ENCODE measurements at places on chromosomes 3 and 15.

- no peak for DNase-seq
These were observed 2.2 kb upstream of the BBX start for GRCh38 chr3:107520535-107520934.

DNA sequence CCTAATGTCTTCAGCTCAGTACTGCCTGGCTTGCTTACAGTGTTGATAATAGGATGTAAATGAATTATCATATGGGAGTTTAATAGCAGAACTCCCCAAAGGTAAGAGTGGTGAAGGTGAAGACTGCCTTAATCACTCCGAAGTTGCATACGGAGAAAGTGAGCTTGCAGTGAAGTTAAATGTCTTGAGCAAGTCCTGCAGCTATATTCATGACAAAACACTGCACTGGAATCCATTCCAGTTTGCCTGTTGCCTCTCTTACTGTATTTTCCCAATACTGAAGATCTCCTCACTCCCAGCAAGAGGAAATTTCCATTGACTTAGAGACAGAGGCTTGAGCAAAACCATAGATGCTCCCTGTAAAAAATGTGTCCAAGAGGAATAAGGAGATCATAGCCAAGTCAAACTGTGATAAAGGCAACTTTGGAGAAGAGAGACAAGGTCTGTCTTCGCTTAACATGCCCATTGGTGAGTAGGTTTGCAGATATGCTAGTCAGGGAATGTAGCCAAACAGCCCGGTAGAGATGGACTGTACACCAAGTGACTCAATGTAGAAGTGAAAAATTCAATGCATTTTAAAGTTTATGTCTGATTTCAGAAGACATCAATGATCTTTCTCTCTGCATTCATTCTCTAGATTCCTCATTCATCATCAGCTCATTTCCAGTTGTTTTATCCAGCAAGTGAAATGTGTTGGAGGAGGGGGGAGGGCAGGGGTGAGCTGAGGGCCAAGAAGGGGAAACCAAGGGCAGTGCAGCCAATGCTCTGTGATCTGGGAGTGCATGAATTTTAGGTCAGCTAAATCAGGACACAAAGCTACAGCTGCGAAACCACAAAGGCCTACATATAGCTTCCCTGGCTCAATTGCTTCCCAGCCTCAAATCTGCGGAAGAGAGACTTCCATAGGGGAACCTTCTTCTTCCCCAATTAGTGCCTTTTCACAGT is 667.1 kb upstream of the NR2F2 start:
- DNase-seq = no peak

DNA sequence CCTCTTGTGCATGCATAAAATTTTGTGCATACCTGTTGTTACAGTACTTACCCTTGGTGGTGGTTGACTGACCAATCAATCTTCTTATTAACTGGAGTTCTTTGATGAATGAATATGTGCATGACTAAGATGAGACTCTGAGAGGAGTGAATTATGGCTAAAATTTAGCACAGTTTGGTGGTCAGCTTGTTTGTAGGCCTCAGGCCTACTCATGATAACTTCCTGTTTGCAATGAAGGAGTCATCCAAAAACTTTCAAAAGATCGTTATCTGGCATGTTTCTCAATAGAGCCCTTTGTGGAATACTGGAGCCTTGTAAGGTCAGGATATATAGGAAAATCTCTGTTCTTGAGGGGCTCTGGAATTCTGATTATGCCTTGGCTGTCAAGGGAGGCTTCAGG is 66.5 kb downstream of the LEKR1 start:
- DNase-seq = no peak

DNA sequence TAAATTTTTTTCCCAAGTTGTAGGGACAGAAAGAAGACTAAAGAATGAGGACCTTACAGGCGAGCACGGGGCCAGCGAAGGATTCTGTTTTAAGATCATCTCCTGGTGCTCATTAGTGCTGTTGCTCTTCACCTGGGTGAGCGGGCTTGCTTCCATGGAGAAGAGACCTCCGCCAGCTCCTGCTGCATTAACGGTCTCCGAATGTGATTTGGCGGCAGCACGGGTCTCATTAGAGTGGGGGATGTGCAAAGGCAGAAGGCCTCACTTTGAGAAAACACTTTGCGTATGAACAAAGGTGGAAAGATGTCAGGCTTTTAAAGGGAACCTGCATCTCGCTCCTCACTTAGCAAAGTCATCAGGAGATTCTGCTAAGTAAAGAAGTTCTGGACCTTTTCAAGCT is 753.4 kb upstream of the CFAP20DC start:
- DNase-seq = no peak

DNA sequence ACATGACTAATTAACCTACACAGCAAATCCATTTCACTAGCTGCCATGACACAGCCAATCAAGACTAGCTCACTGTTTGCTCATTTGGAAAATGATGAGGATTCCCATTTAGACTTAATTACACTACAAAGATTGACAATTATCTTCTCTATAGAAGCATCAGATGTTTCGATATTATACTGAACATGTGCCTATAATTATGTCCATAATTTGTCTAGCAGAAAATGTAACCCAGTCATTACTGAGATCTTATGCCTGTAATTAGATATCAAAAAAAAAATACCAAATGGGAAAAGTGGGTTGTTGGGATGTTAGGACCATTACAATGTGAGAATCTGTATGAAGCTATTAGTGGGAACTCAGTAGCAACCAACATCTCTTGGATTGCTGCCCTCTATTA is 344.2 kb upstream of the MCTP2 start:
- DNase-seq = no peak

- DNase-seq = no peak
These were observed 271.9 kb downstream of the MCTP2 start for GRCh38 chr15:94503293-94503692.

DNA sequence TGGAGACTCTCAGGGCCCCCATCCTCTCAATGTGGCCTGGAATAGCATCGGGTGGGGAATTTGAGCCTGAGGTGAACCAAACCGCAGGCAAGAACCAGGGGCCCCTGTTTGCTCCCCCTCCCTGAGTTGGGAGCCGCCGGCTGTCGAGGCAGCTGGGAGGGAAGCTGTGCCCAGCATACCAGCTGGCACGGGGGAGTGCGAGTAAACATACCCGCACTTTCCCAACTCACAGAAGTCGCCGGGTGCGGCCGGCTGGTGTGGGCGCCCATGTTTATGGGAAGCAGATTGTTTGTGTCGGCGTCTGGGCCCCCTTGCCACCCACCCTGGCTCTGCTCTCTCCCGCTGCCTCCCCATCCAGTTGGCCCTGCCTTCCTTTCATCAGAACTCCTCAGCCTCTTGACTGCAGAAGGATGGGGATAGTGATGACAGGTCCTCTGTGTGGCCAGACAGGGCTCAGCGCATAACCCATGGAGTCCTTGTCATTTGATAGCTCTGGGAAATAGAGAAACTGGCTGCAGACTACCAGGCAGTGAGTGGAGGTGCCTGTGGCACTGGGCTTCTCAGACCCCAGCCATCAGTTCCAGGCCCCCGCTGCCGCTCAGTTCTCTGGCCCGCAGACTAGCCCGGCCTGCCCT is 60.4 kb downstream of the CACNA2D2 start:
- no peak for DNase-seq

All from mucosa of gallbladder (tissue), 1 donor.